ENCODE measurements at places on chromosomes 5 and 9.

DNA sequence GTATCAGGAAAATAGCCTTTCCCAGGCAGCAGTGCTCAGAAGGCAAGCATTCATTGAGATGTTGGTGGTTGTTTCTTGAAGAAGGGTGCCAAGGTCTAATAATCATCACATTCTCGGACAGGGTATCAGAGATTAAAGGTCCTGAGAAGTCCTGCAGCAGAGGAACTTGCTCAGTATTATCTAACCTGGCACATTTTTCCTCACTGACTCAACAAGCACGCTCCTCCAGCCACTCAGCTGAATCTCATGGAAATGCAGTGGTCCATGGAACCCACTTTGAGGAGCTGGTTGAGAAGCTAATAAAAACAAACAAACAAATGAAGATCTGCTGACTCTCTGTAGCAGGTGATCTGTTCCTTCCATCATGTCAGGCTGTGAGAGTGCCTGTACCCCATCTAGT lies 35.3 kb upstream of the ICE1 start:
- no peak for DNase-seq

DNA sequence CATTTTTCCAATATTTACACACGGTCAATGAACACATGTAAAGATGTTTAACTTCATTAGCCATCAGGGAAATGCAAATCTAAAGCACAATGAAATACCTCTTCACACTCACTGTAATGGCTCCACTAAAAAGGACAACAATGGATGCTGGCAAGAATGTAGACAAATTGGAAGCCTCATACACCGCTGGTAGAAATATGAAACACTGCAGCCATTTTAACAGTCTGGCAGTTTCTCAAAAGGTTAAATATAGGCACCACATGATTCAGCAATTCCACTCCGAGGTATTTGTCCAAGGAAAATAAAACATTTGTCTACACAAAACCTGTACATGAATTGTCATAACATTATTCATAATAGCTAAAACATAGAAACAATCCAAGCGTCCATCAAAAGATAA lies 20.0 kb downstream of the RNF145 start:
- no peak for DNase-seq

- DNase-seq = no peak
These were observed 67.8 kb upstream of the GARNL3 start for GRCh38 chr9:127196826-127197145.

GRCh38 chr5:9409413-9409960 lies 136.4 kb downstream of the SEMA5A start:
- no peak for DNase-seq

DNA sequence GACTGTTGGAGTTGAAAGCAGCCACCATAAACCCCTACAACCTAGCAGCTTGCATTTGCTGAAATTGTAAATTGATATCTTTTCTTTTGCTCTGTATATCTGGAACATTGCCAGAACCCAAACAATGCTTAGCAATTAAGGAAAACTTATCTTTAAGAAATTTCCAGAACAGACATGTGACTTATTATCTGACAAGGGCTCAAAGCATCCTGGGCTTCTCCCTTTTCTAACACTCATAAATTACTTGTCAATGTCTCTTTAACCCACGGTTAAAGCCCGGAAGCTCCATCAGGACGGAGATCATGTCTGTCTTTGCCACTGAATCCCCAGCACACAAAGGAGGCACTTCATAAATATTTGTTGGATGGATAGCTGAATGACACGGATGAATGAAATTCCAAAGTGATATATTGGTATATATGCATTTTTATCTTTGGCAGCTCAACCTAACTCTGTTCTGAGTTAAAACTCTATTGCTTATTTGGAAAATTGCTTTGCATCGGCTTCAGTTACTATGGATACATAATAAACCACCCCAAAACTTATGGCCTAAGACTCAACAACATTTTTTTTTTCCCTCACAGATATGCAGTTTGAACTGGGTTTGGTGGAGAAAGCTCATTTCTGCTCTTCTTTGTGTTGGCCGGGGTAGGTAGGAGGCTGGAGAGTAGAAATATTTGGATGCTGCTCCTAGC lies 103.1 kb upstream of the CLINT1 start:
- no peak for DNase-seq

- DNase-seq = peak; percentile 15
These were observed 9.6 kb downstream of the SEC61B start for GRCh38 chr9:99231711-99232110.

DNA sequence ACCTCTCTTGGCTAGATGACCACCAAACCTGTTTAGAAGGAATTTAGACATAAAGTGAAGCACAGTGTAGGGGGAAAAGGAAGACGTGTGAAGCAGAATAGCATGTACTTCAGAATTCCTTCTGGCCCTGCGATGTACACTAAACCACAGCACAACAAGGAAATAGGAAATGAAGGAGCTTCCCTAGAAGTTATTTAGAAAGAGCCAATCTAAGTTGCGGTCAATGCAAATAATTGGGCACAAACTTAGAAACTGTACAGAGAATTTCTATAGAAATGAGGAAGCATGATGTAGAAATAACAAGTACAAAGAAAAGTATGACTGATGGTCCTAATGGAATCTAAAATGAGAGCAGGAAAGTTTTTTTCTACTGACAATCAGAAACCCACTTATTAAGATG lies 41.5 kb downstream of the ANKRD55 start:
- DNase-seq = peak; percentile 80

GRCh38 chr5:180704362-180704761 lies 35.5 kb downstream of the OR2Y1 start:
- DNase-seq = no peak

DNA sequence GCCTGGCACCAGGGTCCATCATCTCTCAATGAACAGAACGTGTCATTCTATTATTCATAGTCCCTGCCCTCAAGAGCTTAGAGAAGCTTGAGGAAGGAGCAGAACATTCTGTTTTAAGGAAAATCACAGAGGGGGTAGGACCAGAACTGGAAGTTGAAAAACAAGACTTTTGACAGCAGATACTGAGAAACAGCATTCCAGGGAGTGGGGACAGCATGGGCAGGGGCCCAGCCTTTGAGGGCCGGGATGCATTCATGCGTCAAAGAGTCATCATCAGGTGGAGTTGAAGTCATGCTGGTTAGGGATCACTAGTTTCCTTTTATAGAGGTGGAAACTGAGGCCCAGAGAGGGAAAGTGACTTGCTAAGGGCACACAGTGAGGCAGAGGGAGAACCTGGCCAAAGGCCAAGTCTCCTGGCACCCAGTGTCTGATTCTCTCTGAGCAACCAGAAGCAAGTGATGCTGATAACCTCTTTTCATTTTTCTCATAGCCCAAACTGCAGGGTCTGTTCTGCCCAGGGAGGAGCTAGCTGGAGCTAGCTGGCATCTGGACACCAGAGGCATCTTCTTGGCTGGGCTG lies 41.5 kb upstream of the STXBP1 start:
- DNase-seq = no peak

- DNase-seq = peak; percentile 56
These were observed 137.1 kb downstream of the FGF1 start for GRCh38 chr5:142548739-142549275.

GRCh38 chr9:92762781-92763708 lies 1.6 kb downstream of the BICD2 start:
- no peak for DNase-seq

- no peak for DNase-seq
These were observed 42.3 kb upstream of the MAP1B start for GRCh38 chr5:72064801-72065570.

- DNase-seq = no peak
These were observed 39.7 kb downstream of the EGFLAM start for GRCh38 chr5:38297830-38298608.

DNA sequence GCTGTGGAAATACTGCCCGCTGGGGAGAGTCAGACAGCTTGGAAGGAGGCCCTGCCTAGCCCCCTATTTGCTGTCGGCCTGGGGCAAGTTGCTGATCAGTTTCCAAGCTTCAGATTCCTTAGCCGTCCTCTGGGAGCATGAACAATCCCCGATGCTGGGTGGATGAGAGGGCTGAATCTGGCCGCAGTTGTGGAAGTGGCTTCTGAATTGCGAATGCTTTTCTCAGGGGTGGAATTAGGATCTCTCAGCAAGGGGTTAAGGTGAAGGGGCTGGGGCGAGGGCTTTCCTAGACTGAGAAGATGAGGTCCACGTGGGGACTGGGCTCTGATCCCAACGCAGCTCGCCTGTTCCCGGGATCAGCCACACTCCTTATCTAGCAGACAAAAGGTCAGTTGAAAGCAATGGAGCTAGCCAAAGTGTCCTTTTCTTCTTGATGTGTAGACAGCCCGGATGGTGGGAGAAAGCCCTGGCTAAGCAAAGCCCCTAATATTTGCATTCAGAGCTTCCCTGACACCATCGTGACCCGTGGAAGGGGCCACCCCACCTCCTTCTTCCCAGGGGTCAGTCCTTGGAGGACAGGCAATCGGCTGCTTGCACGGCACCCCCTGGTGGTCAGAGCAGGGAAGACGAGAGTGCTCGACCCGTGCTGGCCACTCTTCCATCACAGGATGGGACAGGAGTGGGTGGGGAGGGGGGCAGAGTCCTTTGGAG lies 54.9 kb downstream of the COL15A1 start:
- peak; percentile 27 for DNase-seq

GRCh38 chr5:66595756-66596635 lies at the start of gene MAST4:
MAST4 (plus strand) TSS chr5:66596393; CDS start chr5:66596656, 263 bp downstream.
- peak; percentile 69 for DNase-seq

GRCh38 chr5:32506799-32507198 lies 62.3 kb upstream of the ZFR start:
- DNase-seq = no peak

DNA sequence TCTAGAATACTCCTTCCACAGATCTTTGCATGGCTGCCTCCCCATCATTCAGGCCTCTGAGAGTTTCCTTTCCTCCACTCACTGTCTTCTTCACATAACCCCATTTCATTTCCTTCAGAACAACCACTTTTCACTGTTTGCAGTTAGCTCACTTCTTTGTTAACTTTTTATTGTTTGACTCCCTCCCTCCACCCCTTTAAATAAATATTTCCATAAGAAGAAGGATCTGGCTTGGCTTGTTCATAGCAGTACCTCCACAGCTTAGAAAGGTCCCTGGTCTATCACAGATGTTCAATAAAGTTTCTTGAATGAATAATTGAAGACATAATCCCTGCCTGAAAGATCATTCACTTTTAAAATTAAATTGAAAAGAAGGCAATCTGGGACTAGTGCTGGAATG lies 661.6 kb downstream of the ACTL7B start:
- no peak for DNase-seq

GRCh38 chr9:35929453-35929718 lies 20.1 kb downstream of the SPAAR start:
- DNase-seq = no peak

DNA sequence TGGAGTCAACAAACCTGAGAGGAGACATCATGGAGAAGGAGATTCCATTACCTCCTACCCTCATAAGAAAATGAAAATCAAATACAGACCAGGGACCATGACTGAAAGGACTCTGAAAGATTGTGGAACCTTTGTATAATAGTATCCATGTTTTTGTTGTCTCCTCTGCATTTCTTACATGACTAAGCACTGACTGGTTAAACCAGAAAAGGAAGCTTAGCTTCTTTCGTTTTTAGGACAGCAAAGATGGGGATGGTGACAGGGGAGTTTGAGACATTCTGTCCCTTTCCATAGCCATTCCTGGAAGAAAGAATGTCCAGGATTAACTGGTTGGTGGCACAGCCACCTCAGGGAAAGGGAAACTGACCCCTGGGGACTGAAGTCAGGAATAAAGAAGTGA lies 22.2 kb downstream of the ITGA1 start:
- peak; percentile 63 for DNase-seq

GRCh38 chr5:157478726-157479125 lies 18.7 kb downstream of the NIPAL4 start:
- DNase-seq = no peak

DNA sequence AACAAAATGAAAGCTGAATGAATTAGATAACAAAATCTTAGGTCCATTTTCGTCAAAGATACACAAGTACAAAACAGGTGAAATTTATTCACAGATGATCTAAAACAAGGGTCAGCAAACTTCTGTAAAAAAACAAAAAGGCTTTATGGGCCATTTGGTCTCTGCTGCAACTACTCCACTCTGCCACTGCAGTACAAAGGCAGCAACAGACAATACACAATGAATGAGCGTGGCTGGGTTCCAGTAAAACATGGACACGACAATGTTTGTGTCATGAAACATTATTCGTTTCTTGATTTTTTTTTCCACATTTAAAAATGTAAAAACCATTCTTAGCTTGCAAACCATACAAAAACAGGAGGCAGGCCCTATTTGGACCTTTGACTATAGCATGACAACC lies 71.9 kb downstream of the ECPAS start:
- DNase-seq = no peak

GRCh38 chr5:6636293-6636692 lies 3.1 kb downstream of the SRD5A1 start:
- no peak for DNase-seq

DNA sequence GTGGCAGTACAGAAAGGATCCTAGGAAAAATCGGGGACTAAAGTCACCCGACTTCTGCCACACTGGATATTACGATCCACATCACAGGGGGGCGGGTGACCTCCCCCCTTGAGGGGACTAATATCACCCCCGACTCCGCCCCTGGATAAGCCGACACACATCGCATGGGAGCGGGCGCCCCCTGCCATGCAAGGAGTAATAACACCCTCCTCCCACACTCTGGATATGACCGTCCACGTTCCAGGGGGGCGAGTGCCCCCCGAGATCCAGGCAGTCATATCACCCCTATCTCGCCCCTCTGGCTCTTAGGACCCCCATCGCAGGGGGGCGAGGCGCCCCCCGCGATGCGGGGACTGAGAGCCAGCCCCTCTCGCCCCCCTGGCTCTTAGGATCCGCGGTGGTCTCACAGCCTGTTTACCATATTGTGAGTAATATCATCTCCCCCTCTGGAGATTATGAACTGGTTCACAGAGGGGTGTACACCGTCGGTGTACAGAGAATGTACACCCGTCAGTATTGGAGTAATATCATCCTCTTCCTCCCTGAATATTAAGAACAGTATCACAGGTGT lies 423.0 kb downstream of the DIRAS2 start:
- peak; percentile 18 for DNase-seq

DNA sequence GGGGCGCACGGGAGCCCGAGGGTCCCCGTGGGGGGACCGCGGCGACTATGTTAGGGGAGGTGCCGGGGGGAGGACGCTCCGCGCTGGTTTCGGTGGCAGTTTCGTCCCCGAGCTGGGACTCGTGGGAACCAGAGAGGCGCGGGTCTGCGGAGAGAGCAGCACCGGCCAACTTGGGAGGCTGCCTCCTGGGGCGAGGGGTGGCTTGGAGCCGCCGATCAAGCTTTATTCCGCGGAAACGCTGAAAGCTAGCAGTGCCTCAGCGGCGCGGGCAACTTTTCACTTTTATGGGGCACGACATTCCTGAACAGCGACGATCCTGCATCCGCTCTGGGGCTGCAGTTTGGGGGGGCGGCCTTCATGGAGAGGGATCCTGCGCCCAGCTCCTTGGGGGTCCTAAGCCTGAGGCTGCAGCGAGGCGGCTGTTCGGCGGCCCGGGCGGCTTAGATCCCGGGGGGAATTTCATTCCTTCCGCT lies 369 bp downstream of the OCLN start:
- no peak for DNase-seq

- DNase-seq = no peak
These were observed 1166.5 kb upstream of the CDH18 start for GRCh38 chr5:21154526-21154925.

All from MV-4-11 (cell line).